ENCODE measurements at places on chromosomes 1 and 21.

- no peak for DNase-seq
Measured at GRCh38 chr21:33283203-33283602, 17.0 kb downstream of the IL10RB start.

DNA sequence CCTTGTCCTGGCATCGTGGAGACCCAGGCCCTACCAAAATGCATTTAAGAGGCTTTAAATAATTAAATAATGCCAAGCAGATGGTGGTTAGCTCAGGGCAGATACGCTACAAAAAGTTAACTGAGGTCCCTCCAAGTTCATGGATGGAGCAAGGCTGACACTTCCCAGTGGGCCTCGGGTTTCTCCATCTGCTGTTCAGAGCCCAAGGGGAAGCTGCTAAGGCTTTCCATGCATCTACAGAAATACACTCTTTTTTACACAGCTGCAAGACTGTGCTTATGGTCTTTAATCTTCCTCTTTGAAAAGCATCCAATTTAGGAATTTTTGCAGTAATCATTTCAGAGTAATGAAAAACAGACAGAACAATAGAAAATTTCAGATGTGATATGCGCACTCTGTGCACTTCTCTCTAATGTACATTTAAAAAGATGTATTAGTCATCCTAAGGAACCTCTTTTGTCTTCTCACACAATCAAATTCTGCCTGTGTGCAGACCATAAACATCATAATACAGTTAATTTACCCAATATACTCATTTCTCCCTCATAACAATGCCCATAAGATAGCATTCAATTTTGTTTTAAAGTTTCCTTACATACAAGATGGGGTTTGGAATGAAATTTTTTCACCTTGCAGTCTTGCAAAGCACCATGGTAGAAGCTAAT is 173.2 kb upstream of the ATP1B1 start:
- no peak for DNase-seq

DNA sequence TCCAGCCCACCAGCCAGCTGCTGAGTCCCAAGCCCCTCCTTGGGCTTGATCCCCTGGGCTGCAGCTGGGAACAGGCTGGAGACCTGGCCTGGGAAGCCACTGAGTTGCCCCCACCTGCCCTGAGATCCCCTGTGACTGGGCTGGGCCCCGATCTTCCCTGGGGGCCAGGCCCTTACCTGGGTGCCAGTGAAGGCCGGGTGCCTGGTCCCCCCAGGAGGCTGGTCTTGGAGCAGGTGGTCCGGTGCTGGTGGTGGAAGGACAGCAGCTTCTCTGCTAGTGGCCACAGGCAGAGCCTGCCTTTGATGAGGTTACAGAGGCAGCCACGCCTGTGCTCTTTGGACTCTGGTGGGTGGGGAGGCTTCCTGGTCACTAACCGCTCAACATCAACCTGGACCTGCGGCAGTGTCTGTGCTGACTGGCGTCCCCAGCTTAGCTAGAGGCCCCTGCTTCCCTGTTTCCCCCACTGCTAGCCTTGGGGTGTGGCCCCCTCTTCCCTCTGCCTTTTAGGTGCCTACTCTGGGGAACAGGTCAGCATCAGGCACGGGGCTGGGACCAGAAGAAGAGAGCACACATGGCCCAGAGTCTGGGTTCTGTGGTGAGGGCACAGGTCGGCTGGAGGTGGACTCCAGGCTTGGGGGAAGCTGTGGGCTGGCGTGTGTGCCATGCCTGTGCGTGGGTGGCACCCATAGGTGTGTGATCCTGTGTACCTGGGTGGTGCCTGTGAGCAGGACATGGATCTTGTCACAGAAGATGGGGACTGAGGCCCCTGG is at the start of gene EPS8L3:
Gene EPS8L3, minus strand, starts transcription at position 278 of the 770 bp plus-strand sequence. CDS start 2,174 bp downstream, outside the sequence.
- peak; percentile 54 for DNase-seq

DNA sequence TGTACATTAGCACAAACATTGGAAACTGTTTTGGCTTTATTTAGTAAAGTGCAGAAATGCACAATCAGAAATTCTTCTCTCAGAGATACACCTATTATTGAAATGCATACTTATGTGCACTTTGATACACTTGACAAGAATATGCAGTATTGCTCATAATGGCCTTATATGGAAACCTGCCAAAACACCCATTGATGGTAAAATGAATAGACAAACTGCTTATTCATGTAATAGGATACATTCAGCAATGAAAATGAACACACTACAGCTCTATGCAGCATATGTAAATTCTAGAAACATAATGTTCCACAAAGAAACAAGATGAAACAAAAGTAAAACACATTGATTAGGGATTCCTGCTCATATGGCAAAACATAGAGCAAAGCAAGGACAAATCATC is 223.9 kb downstream of the S1PR1 start:
- no peak for DNase-seq

GRCh38 chr1:37105911-37106310 is 71.6 kb upstream of the GRIK3 start:
- no peak for DNase-seq

- peak; percentile 72 for DNase-seq
Measured at GRCh38 chr1:162003830-162004215, 19.8 kb downstream of the OLFML2B start.

DNA sequence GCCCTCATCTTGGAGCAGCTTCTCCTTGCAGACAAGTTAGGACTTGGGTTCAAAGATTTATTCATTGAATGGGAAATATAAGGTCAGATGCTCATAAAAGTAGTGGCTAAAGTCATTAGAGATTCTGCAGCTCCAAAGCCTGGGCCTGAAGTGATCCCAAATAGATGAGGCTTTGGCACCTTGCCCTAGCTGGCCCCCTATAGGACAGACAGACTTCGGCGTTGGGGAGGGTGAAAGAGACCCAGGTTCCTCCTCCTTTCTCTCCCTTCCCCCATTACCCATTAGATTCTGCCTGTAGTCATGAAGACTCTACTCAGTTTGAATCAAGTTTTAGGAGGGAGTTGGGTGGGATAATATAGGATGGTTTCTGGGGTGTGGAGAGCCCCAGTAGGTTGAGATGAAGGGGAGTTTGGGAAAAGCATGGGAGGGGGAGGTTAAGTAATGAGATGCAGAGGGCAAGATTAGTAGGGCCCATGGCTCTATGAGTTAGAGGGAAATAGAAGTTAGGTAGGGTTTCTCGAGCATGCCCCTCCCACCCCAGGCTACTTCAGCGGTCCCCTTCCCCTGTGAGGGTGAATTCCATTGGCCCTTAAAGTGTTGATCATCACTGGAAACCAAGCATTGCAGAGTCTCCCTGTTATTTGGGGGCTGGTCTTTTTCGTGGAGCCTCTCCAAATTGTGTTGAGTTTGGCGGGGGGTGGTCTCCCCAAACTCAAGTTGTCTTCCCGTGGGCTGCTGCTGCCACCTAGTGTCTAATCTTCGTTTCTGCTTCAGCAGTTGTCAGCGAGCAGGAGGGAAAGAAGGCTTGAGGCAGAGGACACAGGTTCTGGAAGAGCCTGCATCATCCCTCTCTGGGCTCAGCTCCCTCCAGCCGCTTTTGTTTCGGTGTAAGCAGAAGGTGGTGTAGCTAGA is 2.1 kb upstream of the AHDC1 start:
- no peak for DNase-seq
